ENCODE measurements at places on chromosomes 1 and 21.

GRCh38 chr21:44948426-44949120 lies 8.7 kb downstream of the SLX9 start:
- H3K4me3 ChIP-seq = no peak overlapping the region
- no peak overlapping the region for H3K27ac ChIP-seq
- DNase-seq = no peak
- H3K4me1 ChIP-seq = peaks cover 5% of the 10 kb centered on the region

- peak; percentile 2 for DNase-seq
- peaks cover 4% of the 10 kb centered on the region for H3K4me1 ChIP-seq
- peaks cover 44% of the 10 kb centered on the region for H3K27me3 ChIP-seq
- no peaks in the 10 kb centered on the region for H3K36me3 ChIP-seq
- no peak overlapping the region for H3K27ac ChIP-seq
These were observed 10.4 kb downstream of the TRABD2B start for GRCh38 chr1:47986761-47987200.

GRCh38 chr1:2604844-2605508 lies 18.4 kb downstream of the PRXL2B start:
- H3K36me3 ChIP-seq = no peaks in the 10 kb centered on the region
- DNase-seq = no peak
- no peaks in the 10 kb centered on the region for H3K4me1 ChIP-seq
- no peak overlapping the region for H3K4me3 ChIP-seq
- no peak overlapping the region for H3K27ac ChIP-seq
- H3K27me3 ChIP-seq = no peaks in the 10 kb centered on the region

DNA sequence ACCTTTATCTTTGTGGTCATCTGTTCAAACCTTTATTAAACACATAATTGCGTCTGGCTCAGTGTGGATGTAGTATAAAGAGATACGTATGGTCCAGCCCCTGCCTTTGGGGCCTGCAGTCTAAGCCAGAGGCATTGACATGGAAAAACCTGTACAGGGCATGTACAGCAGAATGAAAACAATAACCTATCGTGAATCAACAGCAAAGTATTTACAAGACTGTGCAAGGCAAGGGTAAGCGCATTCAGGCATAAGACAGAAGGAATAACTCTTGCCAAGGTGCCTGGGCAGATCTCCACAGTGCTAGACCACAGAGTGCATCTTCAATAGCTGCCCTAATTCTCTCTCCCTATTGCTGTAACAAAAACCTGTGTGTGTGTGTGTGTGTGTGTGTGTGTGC lies 35.5 kb downstream of the KIRREL1 start:
- H3K27ac ChIP-seq = no peak overlapping the region
- H3K27me3 ChIP-seq = no peaks in the 10 kb centered on the region

DNA sequence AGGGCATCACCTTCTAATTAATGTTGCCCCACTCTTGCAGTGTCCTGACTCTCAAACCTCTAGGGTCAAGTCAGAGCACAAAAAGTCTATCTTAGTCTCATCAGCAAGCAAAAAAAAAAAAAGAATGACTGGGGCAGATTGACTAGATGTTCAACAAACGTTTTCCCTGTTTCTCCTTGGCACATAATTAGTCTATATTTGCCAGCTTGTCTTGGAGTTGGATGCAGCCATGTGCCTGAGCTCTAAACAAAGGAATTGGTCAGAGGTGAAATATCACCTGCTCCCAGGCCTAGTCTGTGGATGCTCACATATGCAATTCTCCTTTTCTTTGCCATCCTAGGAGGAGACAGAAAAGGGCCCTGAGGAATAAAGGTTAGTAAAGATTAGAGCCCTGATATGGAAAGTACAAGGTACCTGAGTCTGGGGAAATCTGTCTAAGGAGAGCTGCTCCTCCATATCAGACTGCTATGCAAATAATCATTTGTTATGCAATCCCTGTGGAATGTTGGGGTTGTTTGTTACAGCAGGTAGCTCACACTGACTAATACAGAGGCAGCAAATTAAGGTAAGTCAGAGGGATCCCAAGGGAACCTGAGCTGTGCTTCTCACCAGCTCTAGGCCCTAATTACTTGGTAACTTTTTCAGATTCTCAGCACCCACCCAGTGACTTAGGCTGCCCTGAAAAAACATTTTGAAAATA lies 130.8 kb downstream of the BRINP2 start:
- no peak for DNase-seq

DNA sequence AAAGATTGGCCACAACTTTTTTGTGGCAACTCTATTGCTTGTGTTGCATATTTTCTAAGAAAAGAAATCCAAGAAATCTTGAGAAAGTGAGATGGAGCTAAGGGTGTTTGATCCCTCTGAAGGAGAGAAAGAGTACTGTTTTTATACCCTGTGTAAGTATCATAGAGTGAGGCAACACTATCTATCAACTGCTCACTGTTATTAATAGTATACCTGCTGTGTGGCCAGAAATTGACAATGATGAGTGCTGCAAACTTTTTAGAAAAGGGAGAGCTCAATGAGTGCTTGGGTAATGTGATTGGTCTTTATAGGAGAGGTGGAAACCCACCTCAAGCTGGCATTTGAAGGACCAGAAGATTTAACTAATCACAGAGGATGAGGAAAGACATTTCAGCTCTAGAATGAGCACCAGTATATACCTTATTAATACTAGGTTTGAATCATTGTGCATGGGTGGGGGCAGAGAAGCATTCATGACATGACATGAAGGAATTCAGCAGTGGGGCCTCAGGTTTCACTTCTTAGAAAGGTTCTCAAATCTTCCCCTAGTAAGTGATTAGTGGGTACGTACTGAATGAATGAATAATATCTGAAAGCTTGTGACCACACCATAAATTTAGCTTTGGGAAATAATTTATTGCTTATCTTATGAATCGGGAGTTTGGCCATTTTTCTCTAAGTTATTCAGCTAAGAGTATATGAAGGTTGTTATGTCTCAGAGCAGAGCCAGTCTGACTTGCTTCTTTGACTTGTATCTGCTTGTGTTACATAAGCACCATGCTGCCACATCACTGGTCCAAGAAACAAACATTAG lies 169.2 kb upstream of the SGIP1 start:
- peak; percentile 63 for DNase-seq
- peaks cover 3% of the 10 kb centered on the region for H3K36me3 ChIP-seq
- peaks cover 2% of the 10 kb centered on the region for H3K4me1 ChIP-seq
- H3K27ac ChIP-seq = peak overlapping the region; percentile 18

GRCh38 chr1:45337630-45338325 lies 2.2 kb upstream of the TOE1 start:
- no peak overlapping the region for H3K4me3 ChIP-seq
- peaks cover 11% of the 10 kb centered on the region for H3K36me3 ChIP-seq
- no peak for DNase-seq
- peaks cover 9% of the 10 kb centered on the region for H3K4me1 ChIP-seq
- no peak overlapping the region for H3K27ac ChIP-seq

- no peaks in the 10 kb centered on the region for H3K36me3 ChIP-seq
- DNase-seq = no peak
- H3K4me3 ChIP-seq = no peak overlapping the region
- no peak overlapping the region for H3K27ac ChIP-seq
- H3K4me1 ChIP-seq = peaks cover 34% of the 10 kb centered on the region
These were observed 149.7 kb upstream of the VANGL1 start for GRCh38 chr1:115492019-115492595.

DNA sequence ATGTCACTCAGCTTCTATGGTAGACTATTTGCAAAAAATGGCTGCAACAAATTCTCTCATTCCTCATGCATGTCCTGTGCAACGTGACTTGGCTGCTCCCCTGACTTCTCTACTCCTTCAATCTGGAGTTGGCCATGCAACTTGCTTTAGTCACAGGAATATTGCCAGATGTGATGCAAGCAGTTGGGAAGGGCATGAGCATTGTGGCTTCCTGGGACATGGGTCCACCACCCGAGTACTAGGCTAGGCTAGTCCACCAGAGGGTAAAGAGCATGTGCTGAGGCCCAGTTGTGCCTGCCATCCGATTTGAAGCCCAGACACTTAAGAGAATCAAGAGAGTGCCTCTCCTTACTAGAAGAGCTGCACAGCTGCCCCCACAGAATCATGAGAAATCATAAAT lies 89.6 kb downstream of the DSCAM start:
- no peaks in the 10 kb centered on the region for H3K4me1 ChIP-seq
- H3K4me3 ChIP-seq = no peak overlapping the region
- DNase-seq = no peak
- no peak overlapping the region for H3K27ac ChIP-seq
- no peaks in the 10 kb centered on the region for H3K27me3 ChIP-seq

All from astrocyte (in vitro differentiated cells and primary cell).